Activated CD4-positive, alpha-beta memory T cell treated with anti-CD3 and anti-CD28 coated beads, Interleukin-2, amount 10 ng/mL, durations not matched to agents 7 days and 5 days (primary cell): ENCODE measurements at places on chromosomes 11 and 22. TPM values are rescaled to one million over a fixed set of nuclear protein-coding genes. Genes with fewer than 3 reads are reported as not detected.

Gene ACR
- total RNA-seq: not detected

DNA sequence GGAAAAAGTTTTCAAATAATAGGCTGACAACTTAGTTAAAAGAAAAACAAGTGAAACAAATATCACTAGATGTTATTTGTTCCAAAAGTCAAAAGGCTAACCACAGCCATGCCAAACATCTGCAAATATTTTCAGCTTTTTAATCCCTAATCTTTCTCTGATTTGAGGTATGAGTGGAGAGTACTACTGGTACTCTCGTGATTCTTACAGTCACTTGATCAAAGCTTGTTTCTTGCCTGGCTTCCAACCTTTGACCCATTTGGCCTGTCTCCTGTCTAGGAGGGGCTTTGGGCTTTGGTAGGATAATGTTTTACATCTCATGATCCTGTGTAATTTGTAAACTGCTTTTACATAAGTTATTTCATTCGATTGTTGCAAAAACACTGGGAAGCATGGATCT lies 301.8 kb upstream of the SORL1-AS1 start:
- no peak for DNase-seq

DNA sequence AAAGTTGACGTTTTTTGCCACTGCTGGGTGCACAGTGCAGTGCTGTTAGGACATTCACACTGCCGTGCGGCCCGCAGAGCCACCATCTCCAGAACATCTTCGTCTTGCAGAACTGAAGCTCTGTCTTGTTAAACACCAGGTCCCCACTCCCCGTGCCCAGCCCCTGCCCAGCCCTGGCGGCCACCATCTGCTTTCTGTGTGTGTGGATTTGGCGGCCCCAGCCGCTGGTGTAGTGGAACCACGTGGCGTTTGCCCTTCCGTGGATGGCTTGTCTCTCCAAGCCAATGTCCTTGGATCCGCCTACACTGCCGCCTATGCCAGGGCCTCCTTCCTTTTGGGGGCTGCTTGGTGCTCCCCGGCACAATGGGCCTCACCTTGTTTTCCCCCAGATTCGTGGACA lies 8.2 kb upstream of the MUC5AC start:
- DNase-seq: no peak

DNA sequence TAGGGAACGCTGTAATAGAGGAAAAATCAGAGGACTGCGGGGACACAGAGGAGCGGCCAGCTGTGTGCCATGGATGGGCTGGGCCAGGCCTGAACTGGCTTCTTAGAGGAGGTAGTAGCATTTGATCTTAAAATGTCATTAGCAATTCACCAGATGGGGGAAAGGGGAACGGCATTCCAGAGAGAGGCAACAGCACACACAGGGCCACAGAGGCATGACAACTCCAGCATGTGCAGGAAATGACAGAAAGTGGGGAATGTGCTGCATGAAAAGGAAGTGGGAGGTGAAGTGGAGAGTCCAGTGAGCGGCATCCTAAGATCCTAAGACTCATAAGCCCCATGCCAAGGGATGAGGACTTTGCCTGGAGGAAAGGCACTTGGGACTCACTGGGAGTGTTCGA lies 69.0 kb downstream of the UBASH3B start:
- DNase-seq: no peak

DNA sequence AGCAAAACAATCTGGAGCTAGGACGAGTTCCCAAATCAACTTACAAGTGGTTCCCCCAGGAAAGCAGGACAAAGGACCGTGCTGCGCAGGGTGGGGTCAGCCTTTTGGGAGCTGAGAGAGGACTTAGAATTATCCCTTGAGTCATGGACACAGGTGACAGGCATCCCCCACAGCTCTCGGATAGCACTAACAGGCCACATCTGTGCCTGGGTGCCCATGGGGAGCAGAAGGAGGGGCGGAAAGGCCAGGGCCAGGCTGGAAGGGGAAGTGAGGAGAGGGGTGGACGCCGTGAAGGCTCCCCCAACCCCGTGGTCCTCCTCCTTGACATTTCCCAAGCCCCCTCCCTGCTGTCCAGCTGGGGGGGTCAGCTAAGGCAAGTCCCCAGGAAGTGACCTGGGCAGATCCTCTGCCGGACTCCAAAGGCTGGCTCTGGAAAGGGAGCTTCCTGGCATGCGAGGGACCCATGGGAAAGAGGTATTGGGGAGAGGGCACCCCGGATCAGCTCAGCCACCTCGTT lies 31.6 kb upstream of the A4GALT start:
- DNase-seq: no peak
